Left renal pelvis (tissue), 4 donors: ENCODE measurements at places on chromosomes 2 and 18.

DNA sequence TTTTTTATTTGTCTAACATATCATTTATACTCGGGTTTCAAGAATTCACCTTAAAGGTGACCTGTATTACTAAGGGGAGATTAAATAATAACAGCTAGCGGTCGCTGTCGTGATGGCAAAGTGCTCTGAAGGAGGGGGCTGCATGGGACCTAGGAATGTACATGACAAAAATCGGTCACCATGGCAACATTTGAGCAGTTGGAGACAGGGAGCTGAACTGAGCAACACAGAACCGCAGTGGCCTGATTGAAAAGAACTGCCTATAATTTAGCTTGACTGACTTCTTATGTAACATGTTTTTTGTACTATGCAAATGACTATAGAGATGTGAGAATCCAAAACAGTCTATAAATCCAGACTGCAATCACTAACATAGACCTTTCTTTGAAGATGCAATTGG is 34.3 kb upstream of the EPHA4 start:
- DNase-seq = no peak

DNA sequence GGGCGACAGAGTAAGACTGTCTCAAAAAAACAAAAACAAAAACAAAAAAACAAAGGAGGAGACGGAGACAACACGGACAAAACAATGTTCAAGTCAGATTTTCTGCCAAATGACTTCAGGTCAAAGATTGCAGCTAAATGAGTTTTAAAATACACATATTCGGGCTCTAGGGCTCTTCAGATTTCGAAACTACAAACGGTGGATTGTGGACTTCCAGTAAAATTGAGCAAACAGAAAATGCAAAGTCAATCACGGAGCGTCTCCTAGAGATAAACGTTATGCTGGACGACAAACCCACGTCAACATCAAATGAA is 558 bp downstream of the MRPS5 start:
- DNase-seq = peak; percentile 6

- DNase-seq = no peak
These were observed 64.5 kb downstream of the TSPYL6 start for GRCh38 chr2:54191361-54192135.

DNA sequence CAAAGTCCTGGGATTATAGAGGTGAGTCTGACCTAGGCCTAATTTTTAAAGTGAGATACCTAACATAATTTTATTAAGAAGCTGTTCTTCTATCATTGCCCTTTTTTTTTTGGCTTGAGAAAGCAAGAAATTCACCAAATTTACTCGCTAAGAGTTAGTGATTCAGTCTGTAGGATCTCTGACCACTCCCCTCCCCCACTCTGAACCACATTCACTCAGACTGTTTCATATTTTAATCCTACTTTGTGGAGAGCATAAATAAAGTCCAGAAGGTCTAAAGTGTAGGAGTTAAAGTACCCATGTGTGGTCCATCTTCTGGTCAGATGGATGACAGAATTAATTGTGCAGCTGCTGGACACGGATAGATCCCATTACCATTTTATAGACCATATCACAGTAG is 115.8 kb upstream of the MGAT5 start:
- no peak for DNase-seq

GRCh38 chr18:43916984-43917383 is 639.7 kb upstream of the SYT4 start:
- DNase-seq = no peak

GRCh38 chr2:180416627-180417026 is 409.5 kb upstream of the CWC22 start:
- no peak for DNase-seq

- DNase-seq = peak; percentile 37
These were observed 2.9 kb upstream of the CRYBA2 start for GRCh38 chr2:218995972-218996711.
